ENCODE measurements at places on chromosomes 4 and X.

DNA sequence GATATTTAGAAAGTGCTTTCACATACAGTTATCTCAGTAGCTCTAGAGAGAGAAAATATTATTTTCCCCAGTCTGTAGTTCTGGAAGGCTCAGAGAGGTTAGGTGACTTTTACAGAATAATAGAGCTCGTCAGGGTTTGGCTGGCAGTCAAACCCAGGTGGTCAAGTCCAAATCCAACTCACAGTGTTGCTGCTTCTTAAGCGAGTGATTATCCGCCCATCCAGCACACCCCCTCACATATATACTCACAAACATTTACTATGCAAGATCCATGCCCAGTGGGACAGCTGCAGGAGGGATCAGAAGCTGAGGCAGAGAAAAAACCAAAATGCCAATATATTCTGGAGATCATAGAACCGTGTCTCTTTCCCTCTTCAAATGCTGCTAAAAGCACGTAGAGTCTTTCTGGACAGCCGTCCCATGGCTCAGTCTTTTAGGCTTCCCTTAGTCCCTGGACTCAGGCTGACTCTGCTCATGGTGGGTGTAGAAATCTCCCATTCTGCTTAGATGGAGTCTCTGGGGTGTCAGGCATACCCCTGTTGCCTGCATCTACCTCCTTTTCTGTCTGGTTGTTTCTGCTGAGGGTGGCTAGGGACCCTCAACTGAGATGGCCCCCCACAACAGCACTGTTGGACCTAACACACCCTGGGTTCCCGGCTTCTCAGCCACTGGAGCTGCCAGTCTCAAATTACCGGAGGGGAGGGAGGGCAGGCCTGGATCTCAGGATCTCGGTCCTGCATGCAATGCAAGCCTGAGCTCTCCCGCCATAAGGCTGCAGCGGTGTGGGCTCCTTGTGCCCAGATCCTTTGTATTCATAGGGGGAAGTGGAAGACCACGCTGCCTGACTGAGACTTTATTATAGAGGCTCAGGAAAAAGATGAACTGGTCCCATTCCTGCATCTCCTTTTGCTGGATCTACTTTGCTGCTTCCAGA, at the start of gene CHRNA9:
CHRNA9 (plus strand) TSS at position 743 of the 934 bp plus-strand sequence; CDS start at position 878, 135 bp downstream.
- no peak for DNase-seq

- no peak for DNase-seq
These were observed 584 bp upstream of the TMEM165 start for GRCh38 chr4:55395218-55395528.

- DNase-seq, result no peak
These were observed 509.1 kb downstream of the IQCM start for GRCh38 chr4:149306537-149306936.

DNA sequence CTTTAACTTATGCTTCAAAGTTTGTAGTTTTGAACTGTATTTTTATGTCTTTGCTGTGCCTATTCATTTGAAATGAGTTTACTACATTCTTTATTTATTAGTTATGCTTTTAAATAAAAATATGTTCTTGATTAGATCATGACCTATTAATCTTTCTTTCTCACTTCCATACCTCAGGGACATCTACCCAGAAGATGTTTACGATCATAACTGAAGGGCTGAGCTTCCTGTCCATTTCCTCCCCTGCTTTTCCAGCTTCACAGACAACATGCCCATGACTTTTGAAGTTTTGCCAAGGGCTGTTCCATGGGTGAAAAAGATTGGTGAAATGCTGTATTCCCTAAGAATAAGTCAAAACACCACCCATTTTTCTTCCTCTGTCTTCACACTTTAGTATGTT, 99.7 kb upstream of the DDIT4L start:
- DNase-seq, result no peak

- DNase-seq, result no peak
These were observed at the start of gene RNF128 for GRCh38 chrX:106726485-106727437. TSS of gene RNF128 (plus strand) at chrX:106726701. CDS start at chrX:106726914, 213 bp downstream.

DNA sequence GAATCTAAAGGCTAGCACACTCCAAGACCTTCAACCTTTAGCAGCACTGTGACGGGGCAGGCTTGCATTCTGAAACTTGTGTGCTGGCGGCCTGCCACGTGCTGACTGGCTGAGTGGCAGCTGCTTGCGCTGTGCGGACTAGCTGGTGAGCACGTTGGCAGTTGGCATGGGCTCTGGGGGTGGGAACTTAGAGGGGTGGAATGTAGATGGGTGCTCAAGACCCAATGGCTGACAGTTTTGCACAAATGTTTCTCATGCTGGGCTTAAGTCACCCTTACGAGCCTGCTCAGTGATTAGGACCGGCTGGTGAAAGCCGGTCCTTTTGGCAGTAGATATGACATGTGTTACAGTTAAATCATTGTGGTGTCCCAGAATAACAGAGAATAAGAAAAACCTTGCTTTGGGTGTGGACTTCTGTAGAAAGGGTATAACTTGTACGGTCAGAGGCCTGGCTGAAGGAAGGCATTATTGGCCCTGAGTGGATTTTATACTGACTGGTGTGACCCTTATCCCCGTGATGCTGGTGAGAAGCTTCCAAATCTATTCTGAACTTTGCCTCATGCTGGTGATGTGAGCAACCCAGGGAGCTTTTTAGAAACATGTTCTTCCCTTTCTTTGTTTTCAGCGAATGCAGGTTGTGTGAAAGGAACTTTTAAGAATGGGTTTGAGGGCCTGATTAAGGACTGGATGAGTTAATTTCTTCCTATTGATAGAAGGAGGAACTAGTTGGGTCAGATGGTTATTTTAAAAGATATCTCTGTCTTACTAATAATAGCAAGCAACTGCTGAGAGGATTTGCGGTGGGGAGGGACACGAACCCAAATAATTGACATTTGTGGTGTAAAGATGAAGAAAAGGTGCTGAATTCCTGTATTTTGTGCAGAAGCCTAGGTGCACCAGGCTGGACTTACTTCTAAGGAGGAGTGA, 107.4 kb upstream of the SLC4A4 start:
- DNase-seq, result no peak

DNA sequence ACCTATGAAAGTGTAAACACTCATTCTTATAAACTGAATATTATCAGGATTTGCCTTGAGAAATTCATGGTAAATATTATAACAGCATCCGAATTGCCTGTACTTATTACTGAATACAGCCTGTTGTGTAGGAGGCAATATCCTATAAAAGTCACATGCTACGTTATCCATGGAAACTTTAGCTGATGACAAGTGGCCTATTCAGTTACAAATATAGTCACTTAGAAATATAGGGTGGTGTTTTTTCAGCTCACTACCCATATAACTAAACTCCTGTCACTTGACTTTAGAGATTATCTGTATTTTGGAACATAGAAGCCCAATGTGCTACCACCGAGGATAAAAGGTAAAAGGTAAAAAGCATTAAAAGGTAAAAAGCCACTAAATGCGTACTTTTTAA, 493.4 kb downstream of the INPP4B start:
- no peak for DNase-seq

GRCh38 chr4:76993787-76994641, 44.5 kb downstream of the SEPTIN11 start:
- DNase-seq, result peak; percentile 26

DNA sequence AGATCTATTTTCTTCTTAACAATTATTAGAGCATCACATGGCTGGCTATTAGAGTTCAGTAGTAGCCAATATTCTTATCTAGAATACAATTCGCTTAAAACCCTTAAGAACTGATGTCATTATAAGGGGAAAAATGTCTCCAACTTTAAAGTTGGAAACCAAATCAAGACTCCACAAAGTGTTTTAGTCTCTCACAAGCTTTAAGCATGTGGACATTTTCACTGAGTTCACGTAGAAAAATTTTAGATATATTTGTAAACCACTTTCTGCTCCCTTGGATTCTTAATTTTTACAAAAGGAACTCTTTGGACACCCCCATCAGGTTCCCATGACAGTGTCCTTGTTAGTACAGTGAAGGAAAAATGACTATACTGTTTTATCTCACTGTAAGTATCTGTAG, 123.9 kb upstream of the NAP1L5 start:
- DNase-seq, result no peak

DNA sequence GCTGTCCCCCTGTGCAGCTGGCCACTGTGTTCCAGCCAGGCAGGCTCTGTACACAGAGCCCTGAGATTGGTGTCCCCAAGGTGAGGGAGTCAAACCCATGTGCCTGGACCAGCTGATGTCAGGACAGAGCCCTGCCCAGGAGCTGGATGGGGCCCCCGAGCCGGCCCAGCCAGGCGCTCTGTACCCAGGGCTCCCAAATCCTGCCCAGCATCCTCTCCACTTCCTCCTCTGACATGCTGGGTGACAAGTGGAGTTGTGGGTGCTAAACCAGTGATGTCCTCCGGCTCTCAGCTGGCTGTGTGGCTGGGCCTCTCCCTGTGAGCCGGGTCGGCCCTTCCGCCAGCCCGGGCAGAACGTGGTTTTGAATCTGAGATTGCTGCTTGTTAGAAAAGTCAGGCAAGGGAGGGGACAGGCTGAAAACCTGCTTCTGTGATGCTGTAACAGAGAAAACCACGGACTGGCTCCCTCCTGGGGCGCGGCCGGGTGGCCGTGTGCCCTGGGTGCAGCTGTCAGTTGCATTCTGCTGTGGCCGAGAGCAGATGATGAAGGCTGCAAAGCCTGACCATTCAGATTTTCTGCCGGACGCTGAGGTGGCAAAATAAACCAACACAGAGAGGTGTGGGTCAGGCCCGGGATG, 7.9 kb upstream of the CPLX1 start:
- DNase-seq, result no peak

DNA sequence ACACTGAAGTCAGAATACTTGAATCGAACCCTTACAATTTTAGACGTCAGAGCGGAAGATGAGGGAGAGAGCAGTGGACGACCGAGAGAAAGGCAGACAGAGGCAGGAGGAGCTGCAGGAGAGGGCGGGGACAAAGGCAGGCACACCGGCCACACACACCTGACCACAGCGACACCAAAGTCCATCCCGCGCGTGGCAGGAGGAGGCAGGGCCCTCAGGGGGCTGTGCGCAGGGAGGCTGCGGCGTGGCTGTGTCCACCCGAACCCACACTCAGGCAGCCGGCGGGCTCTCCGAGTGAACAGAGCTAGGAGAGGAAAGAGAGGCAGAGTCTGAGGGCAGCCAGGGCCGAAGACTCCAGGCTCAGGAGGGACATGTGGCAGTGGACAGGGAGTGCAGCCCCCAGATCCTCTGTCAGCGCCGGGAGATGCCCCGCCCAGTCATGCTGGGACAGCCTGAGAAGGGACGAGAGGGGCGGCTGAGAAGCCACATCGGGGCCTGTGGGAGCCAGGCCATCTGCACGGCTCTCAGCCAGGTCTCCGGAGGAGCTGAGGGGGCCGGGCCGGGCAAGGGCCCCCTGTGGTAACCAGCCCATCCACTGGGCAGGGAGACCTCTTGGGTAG, 20.1 kb downstream of the GAK start:
- no peak for DNase-seq

DNA sequence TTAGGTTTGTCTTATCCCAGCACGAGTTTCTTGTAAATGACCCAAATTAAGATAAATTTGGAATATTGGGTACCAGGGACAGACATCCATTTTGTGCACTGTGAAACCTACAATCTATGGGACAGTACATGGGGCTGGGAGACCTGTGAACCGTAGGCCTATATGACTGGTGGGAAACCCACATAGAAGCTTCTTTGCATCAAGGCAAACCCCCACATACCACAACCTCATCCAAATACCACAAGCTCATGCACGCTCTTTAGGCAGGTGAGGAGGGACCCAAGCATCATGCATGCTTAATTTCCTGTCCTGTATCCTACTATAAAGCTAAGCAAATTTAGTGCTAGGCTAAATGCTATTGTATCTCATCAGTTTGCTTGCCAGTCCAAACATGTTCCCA, 47.8 kb downstream of the NIPAL1 start:
- no peak for DNase-seq

GRCh38 chrX:150879855-150880807, 18.3 kb downstream of the CD99L2 start:
- no peak for DNase-seq

DNA sequence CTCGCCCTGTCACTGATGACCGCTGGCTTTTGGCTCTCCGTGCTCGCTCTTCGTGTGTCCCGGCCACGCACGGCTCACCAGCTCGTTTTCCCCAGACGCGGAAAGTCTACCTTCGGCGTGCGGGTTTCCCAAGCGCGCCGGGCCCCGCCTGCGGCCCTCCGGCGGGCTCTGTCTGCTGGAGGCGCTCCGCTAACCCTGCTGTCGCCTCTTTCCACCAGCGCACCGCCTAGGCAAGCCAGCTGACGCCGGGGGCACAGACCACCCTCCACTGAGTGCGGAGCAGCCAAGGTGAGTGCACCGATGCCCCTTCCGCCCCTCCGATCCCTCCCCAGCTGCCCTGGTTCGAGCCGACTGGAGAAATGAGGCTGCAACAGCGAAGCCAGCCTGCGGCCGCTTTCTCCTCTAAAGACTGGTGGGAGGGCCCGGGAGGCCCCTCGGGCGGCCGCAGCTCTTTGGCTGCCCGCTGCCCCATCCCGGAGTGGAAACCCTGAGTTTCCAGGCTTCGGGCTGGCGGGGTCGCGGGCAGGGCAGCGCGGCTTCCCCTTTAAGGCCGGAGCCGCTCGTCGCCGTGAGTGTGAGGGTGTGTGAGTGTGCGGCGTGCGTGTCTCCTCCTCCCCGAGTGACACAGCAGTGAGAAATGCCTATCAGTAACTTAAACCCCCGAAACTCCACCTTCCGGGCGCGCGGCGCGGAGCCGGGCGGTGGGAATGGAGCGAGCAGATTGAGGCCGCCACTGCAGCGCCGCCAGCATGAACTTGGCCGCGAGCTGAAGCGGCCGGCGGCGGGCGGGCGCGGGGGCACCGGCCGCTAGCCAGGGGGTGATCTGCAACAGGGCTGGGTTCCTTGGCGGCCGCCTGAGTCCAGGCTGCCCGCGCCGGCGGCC, at the start of gene MAMLD1:
MAMLD1 (plus strand) TSS at position 719 of the 883 bp plus-strand sequence. CDS start 82,200 bp downstream, outside the sequence.
- no peak for DNase-seq

- DNase-seq, result no peak
These were observed 55.2 kb downstream of the CHST7 start for GRCh38 chrX:46628460-46629371.

GRCh38 chr4:127000846-127001245, 631.9 kb upstream of the INTU start:
- DNase-seq, result no peak

DNA sequence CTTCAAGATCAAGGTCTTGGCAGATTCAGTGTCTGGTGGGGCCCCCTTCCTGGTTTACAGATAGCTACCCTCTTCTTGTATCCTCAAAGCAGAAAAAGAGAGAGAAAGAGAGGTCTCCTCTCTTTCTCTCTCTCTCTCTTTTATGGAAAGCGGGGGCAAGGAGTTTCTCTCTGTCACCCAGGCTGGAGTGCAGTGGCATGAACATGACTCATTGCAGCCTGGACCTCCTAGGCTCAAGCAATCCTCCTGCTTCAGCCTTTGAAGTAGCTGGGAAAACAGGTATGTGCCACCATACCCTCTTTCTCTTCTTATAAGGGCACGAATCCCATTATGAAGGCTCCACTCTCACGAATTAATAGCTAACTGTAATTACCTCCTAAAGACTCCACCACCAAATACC, 20.2 kb downstream of the RAB9B start:
- no peak for DNase-seq

- DNase-seq, result no peak
These were observed 1434.8 kb downstream of the RAPGEF2 start for GRCh38 chr4:160537681-160538080.

DNA sequence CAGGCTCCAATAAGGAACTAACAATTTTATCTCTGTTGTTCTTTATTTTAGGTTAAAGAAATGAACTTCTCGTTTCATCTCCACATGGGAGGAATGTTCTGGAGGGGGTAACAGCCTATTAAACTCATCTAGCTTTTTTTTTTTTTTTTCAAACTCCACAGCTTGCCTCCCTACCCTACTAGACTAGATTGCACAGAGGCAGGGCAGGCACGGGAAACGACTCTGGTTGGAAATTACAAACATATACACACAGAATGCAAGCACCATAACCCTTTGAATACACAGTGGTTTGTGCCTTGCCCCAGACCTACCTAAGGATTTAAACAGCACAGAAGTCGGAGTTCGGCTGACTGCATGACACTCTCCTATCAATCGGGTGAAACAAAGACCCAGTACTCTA, 2.7 kb downstream of the MECP2 start:
- DNase-seq, result no peak
